ENCODE measurements at places on chromosomes 1 and 21. TPM values are rescaled to one million over a fixed set of nuclear protein-coding genes. Genes with fewer than 3 reads are reported as not detected.

DNA sequence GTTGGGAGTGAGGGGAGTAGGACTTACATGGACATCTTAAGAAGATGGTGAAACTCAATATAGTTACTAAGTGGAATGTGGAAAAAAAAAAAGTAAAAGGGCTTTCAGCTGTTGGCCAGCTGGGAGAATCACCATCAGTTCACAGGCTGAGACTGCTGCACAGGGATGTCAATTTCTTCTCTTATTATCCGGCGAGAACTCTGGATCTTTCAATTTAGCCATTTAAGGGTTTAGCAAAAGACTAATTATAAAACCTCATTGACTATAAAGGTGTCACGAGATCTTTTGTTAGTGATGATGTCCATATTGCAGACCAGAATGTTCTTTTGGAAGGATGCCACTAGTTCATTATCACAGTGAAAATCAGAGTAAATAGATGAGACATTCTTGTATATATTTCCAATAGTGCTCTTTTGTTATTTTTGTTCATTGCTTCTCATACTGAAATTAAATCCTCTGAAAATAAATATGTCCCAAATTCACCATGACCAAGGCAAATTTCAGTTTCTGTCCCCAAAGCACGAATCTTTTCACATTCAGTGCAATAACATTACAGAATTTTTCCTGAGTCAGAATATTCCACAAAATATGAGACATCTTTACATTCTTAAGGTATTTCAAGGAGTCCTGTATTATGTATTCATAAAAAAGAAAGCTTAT, 266.1 kb downstream of the DNM3 start:
- no peak for DNase-seq

DNA sequence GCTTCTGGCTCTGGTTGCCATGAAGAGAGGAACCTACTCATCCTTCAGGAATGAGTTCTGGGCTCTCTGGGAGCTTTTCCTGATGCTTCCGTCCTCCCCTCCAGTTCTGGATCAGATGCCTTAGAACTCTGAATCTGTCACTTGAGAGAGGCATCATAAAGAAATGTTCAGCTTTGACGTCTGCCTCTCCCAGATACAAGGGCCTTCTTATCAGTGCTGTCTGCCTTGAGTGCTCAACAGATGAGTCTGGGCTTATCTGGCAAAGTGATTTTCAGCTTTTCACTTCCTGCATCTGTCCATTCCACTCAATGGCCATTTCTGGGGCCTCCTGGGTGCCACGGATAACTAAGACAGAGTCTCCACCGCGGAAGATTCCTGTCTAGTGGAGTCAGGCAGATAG, 12.3 kb upstream of the OTUD3 start:
- DNase-seq = no peak

MAEL gene
- total RNA-seq = not detected

PRAMEF13 gene
- total RNA-seq = not detected

DNA sequence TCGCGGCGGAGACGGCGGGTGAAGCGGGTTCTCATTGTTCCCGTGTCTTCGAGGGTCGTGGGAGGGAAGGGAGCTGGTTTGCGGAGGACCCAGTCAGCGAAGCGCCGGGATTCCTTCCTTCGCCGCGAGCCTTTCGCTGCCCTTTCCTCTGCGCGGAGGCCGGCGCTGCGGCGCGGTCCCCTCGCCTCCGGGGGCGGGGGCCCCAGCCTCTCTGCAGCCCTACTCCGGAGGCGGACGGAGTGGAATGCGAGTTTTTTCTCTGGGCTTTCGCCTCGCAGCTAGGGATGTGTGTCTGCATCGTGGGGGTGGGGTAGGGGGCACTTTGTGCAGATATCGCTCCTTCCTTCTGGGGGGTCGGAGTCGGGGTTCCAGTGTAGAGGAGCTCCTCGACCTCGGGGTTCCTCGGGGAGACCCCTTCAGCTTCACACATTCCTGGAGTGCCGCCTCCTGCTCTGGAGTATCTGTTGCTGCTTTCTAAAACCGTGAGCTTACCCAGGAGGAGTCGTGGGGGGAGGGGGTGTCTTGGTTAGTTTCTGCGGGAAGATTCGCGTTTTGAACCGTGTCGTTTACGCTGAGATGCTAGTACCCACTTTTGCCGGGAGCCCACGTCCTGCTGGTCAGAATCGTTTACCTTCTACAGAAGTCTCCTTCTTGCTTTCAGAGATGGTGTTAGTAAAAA, 595 bp downstream of the RNF2 start:
- DNase-seq = no peak

- DNase-seq = no peak
Observed at GRCh38 chr21:28419811-28420210, 572.9 kb downstream of the LTN1 start.

All from mucosa of gallbladder (tissue), 1 donor.